ENCODE measurements at places on chromosomes 16 and 17. TPM values are rescaled to one million over a fixed set of nuclear protein-coding genes. Genes with fewer than 3 reads are reported as not detected.

Gene CLEC3A
- not detected for total RNA-seq

Gene CCL8
- not detected for total RNA-seq

Gene PDIA2
- total RNA-seq, result 0.29 TPM

Gene MT1G
- total RNA-seq, result not detected

DNA sequence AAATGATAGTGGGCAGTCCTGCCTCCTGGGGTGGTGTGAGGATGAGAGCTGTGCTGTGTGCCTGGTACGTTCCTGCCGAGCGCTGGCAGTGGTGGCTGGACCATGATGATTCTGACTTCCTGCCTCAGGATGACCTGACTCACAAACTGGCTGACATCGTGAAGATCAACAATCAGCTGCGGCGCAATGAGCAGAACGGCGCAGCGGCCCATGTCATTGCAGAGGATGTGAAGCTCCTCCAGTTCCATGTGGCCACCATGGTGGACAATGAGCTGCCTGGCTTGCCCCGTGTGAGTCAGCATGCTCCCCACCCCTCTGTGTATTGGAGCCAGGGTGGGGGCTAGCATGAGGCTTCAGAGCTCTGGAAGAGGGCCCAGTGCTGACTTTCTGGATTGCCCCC lies 13.1 kb downstream of the POLR2A start:
- DNase-seq, result no peak

- no peak for DNase-seq
Observed at GRCh38 chr17:17883801-17884200, 47.0 kb upstream of the SREBF1 start.

DNA sequence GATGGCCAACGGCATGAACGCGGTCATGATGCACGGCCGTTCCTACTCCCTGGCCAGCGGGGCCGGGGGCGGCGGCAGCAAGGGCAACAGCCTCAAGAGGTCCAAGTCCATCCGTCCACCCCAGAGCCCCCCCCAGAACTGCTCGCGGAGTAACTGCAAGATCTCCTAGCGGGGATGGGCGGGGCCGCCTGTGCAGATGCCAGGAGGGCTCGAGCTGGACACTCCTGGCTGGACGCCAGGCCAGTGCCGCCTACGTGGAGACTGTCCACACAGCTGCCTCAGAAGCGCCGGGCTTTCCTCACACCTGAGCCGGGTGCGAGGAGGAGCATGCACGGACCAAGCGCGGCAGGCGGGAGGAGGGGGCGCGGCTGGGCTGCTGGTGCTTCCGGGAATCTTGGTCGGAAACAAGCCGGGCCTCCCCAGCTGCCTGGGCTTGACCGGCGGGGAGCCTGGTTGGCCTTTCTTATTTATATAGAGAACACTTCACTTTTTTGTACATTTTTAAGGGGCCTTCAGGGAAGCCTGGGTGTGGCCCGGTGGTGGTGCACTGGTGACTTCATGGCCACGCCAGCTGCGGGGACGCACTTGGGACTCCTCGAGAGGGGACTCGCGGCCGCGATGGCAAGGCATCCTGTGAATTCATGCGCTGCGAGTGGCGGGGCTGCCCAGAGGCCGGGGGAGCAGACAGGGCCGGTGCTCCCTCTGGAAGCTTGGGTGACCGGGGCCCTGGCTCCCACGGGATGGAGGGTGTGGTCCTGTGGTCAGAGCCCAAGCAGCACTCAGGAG lies 3.1 kb upstream of the WFIKKN1 start:
- DNase-seq, result peak; percentile 83

DNA sequence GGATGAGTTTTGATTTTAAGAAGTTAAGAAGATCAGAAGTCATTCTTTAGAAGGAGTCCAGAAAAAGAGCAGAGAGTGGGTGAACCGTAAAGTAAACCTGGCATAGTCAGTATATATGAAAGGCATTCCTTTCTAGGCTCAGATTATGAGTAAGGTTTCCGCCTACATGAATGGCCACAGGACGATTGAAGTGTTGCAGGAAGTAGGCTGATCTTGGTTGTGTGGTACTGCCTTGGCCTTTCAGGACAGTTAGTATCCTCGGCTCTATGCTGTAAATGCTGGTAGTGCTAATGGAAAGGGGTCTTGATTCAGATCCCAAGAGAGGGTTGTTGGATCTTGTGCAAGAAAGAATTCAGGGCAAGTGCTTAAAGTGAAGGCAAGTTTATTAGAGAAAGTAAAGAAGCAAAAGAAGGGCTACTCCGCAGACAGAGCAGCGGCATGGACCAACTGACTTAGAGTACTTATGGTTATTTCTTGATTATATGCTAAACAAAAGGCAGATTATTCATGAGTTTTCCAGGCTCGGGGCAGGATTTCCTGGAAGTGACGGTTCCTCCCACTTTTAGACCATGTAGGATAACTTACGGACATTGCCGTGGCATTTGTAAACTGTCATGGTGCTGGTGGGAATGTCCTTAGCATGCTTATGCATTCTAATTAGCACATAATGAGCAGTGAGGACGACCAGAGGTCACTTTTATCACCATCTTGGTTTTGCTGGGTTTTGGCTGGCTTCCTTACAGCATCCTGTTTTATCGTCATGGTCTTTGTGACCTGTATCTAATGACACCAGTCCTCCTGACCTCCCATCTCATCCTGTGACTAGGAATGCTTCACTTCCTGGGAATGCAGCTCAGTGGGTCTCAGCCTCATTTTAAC lies 164.8 kb downstream of the SNX29 start:
- peak; percentile 21 for DNase-seq

DNA sequence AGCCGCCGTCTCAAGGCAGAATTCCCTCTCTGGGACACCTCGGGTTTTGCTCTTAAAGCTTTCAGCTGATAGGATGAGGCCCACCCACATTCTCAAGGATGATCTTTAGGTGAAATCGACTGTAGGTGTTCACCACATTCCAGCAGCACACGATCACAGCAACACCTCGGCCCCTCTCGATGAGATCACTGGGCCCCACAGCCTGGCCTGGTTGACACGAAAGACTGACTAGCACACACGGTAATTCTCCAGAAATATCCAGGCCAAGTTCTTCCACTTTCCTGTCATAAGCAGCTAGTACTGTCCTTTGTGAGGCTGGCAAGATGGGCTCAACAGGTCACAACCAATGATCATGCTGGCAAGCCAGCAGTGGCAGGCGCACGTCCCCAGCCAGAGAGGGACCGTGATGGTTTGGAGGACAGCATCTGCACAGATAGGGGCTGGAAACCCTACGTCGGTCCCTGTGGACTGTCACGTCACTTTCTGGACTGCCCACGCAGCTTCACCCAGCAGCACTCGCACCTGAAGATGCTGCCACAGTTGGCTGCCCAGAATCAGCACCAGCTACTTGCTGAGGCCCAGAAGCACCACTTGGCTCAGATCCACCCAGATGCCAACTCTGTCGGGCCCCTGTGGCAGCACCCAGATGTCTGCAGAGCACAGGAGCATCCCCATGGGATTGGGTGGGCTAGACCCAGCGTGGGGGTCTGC lies 17.4 kb downstream of the TMC6 start:
- DNase-seq, result no peak

- DNase-seq, result peak; percentile 41
Observed at GRCh38 chr17:35373984-35374765, 754 bp upstream of the SLFN11 start.

DNA sequence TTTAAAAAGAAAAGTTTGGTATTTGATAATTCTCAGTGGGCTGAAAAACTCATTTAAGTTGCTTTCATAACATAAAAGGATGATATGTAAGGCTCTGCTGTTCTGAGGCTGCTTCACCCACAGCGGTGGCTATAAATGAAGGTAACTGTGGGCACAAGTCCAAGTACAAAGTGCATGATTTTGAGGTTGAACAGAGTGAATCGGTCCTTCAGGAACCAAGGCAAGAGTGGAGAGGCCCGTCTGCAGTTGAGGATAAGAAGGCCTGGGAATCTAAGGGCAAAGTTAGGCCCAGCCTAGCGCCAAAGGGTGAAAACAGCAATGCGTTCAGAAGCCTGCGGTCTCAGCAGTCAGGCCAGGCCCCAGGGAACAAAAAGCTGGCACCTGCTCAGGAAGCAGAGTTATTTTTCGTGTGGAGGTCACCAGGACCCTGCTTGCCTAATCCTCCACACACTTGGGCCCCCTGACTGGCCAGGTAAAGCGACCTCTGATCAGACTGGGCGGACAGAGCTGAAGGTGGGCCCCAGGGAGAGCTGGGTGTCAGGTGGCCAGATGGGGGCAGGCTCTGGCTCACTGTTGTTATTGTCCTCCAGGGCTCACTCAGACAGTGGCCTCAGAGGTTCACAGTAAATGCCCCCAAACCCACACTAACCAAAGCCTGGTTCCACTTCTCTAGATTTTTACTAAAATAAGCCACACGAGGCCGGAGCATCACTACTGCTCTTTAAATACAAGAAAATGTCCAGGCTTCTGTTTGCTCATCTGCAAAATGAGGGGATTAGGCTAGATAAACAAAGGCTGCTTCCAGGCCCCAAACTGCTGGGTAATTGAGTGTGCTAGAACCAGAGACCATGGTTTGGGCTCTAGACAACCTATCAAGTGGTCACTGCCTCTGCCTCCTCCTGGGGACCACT lies 46.5 kb downstream of the TEX2 start:
- DNase-seq, result no peak

- DNase-seq, result no peak
Observed at GRCh38 chr16:11203111-11203623, 52.8 kb downstream of the SOCS1 start.

DNA sequence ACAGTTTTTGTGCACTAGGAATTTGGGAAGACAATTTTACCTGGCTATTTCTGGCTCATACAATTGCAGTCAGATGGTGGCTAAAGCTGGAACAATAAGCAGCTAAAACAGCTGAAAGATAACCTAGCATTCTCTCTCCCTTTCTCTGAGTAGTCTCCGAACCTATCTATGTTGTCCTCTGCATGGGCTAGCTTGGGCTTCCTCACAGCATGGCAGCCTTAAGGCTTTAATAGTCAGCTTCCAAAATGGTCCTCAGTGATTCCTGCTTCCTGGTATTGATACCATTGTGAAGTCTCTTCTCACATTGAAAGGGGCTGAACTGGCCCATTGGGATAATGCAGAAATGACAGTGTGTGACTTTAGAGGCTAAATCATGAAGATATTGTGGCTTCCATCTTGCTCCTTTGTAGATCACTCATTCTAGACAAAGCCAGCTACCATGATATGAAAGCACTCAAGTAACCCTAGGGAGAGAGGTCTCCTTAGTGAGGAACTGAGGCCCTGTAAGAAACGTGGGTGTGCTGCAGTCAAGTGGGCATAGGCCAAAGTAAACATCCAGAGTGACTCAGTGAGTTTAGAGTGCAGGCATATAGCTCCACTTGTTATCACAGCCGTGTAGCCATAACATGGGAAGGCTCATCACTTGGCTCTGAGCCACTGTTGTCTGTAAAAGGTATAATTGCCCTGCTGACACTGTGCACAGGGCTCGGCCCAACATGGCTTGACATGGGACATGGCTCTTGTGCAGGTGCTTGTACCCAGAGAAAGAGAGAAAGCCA lies 5.5 kb upstream of the VKORC1 start:
- DNase-seq, result no peak

DNA sequence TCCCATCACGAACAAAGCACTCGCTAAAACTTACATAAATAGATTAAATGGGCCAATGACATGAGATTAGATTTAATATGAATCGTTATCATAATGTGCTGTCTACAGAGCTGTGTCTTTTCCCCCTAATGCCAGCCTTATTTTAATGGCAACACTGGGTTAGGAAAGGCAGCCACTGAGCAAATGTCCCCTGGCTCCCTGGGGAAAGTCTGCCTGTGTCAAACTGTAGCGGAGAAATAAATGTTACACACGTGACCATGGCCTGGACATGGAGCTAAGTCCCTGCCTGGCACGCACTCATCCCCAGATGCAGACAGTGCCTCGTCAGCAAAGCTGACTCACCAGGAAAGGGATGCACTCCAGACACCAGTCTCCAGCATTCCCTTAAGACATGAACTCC lies 61.3 kb upstream of the SDK2 start:
- DNase-seq, result peak; percentile 87

GRCh38 chr16:87603684-87604633 lies 1.7 kb downstream of the JPH3 start:
- no peak for DNase-seq
